ENCODE measurements at places on chromosomes 7 and 10.
A peak's percentile ranks its signal among the peaks of the same experiment; 100 is the strongest.

GRCh38 chr10:132468651-132469050 is 68.9 kb upstream of the INPP5A start:
- DNase-seq, result no peak

GRCh38 chr7:44793919-44794318 is 2.6 kb upstream of the PPIA start:
- DNase-seq, result no peak

- DNase-seq, result no peak
Measured at GRCh38 chr7:99380823-99381663, 6.5 kb downstream of the ARPC1B start.

- DNase-seq, result no peak
Measured at GRCh38 chr7:74306004-74306729, 17.0 kb downstream of the CLIP2 start.

GRCh38 chr7:131524115-131524514 is 32.3 kb downstream of the PODXL start:
- DNase-seq, result no peak

GRCh38 chr7:125848157-125848556 is 918.5 kb upstream of the POT1 start:
- DNase-seq, result no peak

DNA sequence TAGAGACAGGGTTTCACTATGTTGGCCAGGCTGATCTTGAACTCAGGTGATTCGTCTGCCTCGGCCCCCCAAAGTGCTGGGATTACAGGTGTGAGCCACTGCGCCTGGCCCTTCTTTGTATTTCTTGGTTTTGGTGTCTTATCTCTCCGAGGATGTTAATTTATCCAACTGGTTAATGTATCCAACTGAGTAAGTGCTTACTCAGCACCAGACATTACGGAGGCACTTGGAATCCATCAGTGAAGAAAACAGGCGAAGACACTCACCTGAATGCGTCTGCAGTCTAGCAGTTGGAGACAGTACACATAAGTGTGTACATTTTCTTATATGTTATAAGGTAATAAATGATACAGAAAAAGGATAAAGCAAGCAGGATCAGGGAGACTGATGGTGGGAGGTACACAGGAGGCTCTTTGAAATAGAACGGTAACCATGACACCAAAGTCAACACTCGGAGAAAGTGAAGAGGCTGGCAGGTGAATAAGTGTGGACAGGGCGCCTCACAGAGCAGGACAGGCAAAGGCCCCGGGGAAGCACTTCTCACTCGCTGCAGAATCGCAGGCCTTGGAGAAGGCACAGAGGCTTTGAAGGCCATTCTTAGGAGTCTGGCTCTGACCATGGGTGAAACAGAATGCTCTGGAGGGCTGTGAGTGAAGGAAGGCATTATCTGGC is 73.1 kb downstream of the LANCL2 start:
- no peak for DNase-seq

DNA sequence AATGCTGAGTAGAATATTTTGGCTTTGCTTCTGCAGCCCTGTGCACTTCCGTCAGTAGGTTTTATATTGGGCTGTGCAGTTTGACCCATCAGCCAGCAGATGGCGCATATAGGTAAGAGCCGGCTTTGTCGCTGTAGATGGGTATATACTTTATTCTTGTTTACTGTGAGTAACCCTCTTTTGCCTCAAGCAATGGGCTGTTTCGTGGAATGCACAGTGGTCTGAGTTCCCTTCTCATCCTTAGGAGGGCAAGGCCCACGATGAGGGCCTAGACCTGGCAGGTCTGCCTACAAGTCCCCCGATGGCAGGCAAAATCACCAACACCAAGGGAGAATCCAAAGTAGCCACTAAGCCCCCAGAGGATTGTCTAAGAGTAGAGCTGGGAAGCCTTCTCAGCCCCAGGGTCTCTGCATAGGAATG is 1002.9 kb upstream of the KCND2 start:
- DNase-seq, result peak; percentile 64

DNA sequence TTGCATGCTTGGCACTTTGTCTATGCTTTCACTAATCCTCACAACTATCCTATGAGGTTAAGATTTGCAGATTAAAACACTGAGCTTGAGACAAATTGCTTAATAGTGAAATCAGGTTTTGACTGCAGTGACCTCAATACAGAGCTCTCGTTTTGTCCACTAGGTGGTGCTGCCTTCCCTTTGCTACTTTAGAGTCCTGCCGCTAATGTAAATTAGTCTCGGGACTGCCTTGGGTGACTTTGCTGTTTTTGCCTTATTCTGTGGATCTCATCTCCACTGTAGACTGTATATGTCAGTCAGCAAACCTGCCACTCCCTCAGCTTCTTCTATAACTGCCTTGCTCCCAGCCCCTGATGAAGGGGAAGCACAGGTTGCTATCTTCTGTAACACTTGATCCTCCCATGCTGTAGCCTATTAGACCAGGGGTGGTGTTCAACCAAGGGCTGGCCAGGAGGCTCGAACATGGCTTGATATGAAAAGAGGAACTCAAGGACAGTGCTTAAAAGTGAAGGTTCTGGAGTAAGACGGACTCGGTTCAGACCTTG is 26.0 kb downstream of the ASB4 start:
- peak; percentile 75 for DNase-seq

DNA sequence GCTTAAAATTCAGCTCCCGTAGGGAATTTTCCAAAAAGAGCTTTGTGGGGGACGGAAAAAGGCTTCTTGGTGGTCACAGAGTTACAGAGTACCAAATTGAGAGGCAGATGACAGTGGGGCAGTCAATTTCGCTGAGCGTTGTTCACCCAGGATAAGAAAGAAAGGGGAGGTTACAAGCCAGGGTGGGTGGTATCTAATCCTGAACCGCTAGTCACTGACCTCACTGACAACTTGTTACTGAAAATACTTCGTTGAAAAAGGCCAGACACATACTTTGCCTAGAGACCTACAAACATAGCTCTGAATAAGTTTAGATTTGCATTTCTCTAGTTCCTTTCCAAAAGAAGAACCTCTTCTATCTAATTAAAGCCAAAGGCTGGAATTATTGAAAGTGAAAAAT is at the start of gene CTNNA3:
Gene CTNNA3 (minus strand): TSS at position 167 of the 400 bp plus-strand sequence.
- DNase-seq, result no peak

DNA sequence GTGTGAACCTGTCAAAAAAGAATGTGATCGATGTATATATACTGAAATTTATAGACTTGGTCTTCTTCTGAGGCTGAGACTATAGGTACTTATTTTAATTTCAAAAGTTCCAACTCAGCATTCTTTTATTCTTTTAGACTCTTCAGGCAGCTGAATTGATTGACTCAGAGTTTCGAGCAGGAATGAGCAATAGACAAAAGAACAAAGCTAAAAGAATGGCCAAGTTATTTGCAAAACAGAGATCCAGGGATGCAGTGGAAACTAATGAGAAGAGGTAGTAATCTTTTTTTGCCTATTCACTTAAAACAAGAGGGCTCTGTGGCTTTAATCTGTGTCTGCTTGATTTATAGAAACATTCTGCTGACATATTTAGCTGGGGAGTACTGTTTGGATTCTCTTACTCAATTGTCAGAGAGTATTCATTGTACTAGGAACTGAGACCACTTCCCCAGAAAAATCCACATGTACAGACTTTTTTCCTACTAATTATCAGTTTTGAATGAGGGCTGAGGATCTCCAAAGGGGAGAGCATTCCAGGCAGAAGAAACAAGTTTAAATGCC is 30.1 kb downstream of the BTAF1 start:
- DNase-seq, result no peak

- DNase-seq, result peak; percentile 83
Measured at GRCh38 chr7:74417419-74417971, 36.2 kb upstream of the GTF2IRD1 start.

- DNase-seq, result no peak
Measured at GRCh38 chr7:2566348-2566889, 7.6 kb downstream of the IQCE start.

- no peak for DNase-seq
Measured at GRCh38 chr7:40316176-40316575, 181.4 kb downstream of the SUGCT start.

DNA sequence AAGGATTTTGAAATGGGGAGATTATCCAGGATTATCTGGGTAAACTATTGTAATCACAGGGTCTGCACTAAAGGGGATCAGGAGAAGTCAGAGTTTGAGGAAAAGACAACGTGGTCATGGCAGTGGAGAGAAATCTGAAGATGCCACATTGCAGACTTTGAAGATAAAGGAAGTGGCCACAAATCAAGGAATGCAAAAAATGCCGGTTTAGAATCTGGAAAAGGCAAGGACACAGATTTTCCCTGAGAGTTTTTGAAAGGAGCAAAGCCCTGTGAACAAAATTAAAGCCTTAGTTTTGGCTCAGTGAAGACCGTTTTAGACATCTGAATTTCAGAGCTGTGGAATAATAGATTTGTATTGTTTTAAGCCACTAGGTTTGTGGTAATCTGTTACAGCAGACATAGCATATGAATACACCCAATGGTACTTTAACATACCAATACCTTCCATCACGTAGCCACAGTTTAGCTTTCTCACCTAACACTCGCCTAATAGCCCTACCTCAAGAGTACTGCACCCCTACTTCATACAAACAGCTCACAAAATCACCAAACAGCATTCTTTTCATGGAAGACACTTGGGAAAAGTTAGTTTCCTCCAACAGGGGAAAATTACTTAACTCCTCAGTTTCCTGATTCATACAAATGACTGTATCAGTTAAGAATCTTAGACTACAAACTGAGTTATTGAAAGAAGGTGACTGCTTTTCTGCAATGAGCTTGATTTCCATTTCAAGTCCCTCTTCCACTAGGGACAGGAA is 446.5 kb downstream of the INHBA start:
- DNase-seq, result no peak

DNA sequence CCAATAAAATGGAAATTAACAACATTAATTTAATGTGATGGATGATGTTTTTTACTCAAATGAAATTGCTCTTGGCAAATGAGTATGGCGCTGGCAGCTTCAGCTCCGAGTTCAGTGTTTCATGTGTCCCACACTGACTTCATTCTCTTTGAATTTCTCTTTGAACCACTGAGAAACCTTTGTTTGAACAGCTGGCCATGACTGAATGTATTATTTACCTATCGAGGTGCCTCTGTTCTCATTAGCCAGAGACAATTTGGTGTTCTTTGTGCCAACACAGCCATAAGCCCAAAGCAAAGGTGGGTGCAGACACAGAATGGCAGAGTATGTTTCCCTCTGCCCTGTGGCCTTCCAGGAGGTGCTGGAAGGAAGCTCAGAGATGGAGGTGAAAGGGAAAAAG is 42.1 kb downstream of the TMEM178B start:
- DNase-seq, result no peak

GRCh38 chr10:8489823-8490222 is 435.3 kb downstream of the GATA3 start:
- DNase-seq, result no peak

GRCh38 chr7:33043501-33044400 is 18.8 kb downstream of the NT5C3A start:
- DNase-seq, result no peak

- no peak for DNase-seq
Measured at GRCh38 chr7:71527213-71527612, 395.3 kb downstream of the GALNT17 start.

DNA sequence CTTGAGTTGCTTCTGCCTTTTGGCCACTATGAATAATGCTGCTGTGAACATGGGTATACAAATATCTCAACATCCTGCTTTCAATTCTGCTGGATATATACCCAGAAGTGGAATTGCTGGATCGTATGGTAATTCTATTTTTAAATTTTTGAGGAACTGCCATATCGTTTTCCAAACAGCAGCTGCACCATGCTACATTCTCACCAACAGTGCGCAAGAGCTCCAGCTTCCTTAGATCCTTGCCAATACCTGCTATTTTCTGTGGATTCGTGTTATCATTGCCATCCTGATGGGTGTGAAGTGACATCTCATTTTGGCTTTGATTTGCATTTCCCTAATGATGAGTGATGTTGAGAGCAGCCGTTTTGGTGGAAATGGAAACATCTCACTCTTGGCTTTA is 26.7 kb downstream of the FRMD4A start:
- DNase-seq, result no peak

DNA sequence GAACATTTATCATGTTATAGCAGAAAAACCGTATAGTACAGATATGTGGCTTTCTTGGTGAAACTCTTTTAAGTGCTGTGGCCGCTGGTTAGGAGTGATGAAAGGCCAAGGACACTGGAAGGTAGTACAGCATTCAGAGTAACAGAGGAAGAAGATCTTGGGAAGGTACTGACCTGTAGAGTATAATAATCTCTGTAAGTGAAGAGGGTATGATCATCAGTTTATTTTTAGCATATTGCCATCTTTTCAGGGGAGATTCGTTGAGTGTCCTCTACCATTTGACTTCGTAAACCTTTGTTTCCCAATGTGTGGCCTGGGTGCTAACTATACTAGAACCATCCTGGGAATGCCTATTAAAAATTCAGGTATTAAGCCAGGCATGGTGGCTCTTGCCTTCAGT is 44.6 kb downstream of the WAC start:
- DNase-seq, result no peak

DNA sequence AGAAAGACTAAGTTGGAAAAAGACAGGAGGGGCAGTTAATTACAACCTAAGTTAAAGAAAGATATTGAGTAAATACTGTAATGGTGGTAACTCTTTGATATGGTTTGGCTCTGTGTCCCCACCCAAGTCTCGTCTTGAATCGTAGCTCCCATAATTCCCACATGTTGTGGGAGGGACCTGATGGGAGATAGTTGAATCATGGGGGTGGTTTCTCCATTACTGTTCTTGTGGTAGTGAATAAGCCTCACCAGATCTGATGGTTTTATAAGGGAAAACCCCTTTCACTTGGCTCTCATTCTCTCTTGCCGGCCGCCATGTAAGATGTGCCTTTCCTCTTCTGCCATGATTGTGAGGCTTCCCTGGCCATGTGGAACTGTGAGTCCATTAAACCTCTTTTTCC is 143.8 kb downstream of the GRK5 start:
- no peak for DNase-seq

DNA sequence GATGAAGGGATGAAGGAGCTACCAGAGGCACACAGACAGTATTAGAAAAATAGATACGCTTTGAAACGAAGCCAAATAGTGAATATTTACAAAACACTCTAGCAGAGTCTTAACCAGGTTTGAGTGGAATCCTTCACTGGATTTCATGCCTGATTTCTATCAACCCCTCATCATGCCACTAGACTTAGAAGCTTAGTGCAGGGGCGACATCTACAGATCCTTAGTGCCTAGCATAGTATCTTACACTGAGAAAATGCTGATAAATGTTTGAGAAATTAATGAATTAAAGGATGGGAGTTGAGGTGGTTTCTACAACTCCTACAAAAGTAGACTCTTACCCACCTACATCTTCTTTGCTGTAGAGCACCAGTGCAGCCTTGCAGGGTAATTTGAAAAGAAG is 54.7 kb upstream of the CCNJ start:
- DNase-seq, result no peak

GRCh38 chr7:23272275-23272674 is 25.7 kb downstream of the GPNMB start:
- DNase-seq, result no peak

All from H9 (cell line).